ENCODE measurements at places on chromosomes 11 and 22.
A peak's percentile ranks its signal among the peaks of the same experiment; 100 is the strongest.

DNA sequence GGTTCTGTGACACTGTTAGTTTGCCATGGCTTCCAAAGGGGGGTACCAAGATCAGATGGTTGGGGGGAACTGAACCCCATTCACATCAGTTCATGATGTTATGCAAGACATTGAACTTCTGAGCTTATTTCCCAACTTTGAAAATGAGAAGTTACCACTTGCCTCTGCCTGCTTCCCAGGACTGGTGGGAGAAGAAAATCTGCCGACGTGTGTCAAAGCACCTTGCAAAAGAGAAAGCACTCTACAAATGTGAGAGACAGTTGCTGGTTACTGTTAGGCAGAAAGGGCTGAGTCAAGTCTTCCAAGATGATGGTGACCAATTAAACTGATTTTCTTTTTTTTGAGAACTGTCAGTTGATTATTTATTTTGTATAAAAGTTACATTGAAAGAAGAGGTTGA is 45.6 kb downstream of the SMCO4 start:
- no peak for DNase-seq

DNA sequence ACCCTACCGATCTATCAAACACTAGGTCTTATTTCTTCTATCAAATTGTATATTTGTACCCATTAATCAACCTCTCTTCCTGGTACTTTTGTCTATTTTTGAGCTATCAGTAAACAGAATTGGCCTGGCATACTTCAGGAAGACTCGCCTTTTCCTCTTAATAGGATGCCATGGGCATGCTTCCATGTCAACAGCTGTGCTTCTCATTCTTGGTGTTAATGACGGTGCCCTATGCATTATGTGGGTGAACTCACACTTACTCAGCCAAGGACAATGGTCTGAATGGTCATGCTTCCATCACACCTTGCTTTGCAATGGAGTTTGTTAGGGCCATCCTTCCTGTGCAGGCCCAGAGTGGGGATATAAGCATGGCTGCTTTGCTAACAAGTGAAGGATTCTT is 521.8 kb downstream of the MIAT start:
- no peak for DNase-seq

GRCh38 chr11:106461148-106461691 is 383.8 kb downstream of the AASDHPPT start:
- DNase-seq: no peak

DNA sequence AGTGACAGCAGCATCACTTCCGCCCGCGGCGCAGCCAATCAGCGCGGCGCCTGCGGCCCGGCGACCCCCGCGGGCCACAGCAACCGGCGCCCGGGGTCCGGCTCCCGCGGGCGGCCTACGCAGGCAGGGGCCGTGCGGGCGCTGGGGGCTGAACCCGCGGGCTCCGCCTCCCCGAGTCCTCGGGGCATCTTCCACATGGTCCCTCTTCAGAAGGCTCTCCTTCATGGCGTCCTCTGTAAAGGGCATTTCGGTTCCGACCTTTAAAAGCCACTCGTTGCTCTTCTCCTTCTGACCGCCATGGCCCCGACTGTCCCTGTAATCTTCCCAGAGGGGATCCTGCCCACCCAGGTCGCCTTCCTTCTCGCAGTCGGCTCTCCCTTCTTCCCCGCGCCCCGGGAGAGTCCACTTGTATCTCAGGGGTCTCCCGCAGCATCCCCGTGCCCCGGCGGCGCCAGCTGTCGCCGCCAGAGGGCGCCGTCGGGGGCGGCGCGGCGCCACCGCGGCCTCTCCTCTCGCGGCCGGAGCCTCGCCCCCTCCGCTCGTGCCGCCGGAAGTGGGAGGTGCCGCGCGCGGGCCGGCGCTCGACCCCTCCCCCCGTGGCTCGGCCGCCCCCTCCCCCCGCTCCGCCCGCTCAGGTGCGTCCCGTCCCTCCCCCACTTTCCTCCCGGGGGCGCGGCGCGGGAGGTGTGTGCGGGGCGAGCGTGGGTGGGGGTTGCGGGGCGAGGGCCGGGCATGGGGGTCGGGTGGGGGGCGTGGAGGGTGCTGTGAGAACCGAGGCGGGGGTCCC is at the start of gene RNF214:
RNF214 (plus strand) TSS at position 580 of the 787 bp plus-strand sequence. CDS start 1,602 bp downstream, outside the sequence.
- DNase-seq: peak; percentile 35

DNA sequence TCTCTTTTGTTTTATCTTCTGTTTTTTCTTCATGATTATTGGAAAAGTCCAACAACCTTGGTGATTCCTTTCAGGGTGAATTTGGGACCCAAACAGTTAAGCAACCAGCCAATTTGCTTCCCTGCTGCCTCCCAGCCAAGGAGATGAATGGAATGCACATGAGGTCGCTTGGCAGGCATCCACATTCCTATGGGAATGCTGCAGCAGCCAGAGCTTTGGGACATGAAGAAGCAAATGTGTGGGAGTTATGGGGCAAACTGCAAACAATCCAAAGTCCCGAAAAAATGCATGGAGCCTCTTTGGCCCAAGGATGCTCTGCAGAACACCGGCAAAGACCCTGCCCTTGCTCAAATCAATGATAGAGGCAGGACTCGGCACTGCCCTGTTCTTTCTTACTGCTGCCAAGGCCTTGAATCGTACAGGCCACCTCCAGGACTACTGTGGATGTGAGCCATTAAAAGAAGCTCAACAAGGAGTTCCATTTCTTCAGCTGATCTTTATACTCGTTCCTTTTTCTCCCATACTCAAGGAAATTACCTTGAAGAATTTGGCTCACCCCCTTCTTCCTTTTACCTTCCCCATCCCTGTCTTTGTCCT is 117.3 kb upstream of the TEAD1 start:
- no peak for DNase-seq

GRCh38 chr22:22474733-22475132 is 33.8 kb downstream of the ZNF280B start:
- no peak for DNase-seq

DNA sequence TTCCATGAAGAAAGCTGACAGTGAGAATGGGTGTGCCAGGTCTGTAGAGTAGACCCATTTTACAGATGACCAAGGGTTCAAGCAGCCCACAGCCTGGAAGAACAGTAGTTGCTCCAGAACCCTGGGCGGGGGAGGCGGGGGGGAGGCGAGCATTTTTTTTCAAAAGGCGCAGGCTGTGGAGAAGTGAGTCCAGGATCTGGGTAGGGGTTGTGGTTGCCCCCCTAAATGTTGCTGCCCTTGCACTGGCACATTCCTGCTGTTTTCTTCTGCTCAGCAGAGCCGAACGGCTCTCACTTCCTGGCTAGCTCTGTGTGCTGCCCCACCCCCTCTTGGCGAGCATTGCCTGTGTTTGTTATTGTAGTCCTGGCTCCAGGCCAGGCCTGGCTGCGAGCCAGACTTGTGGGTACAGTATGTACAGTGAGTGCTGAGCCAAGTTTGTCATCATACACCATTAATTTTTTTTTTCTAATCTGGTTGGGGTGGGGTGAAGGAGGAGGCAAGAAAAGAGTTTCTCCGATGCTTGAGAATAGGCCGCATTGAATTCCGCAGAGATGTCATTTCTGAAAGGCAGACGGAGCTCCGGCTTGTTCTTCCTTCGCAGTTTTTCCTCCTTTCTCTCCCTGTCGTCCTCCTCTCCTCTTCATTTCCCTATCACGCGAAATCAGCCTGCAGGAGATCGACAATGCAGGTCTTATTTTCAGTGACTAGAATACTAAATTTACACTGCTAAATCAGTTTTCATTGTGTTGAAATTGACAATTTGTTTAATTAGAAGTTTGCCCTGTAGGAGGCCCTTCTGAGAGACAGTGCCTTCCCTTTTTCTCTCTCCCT is 100.5 kb downstream of the ZBTB16 start:
- peak; percentile 65 for DNase-seq

- DNase-seq: no peak
Measured at GRCh38 chr22:49811020-49811791, 16.5 kb downstream of the BRD1 start.

DNA sequence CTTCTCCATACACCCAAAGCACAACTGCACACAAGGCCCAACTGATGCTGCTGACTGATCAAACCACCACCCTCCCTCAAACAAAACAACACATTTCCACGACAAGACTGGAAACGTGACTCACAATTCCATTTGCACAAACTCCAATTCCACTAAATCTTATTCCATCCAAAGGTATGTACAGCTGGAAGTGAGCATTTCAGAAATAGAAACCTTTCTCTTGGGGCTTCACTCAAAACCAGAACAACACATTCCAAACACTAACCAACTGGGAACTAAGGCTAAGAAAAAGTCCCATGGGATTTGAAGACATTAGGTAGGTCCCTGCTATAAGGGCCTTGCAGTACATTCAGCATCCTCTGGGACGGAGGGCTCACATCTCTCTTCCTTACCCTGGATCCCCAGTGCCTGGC is 19.6 kb downstream of the MORC2 start:
- no peak for DNase-seq

GRCh38 chr11:133982876-133983275 is 26.1 kb upstream of the IGSF9B start:
- no peak for DNase-seq

- no peak for DNase-seq
Measured at GRCh38 chr11:2863276-2863618, 22.3 kb downstream of the CDKN1C start.

DNA sequence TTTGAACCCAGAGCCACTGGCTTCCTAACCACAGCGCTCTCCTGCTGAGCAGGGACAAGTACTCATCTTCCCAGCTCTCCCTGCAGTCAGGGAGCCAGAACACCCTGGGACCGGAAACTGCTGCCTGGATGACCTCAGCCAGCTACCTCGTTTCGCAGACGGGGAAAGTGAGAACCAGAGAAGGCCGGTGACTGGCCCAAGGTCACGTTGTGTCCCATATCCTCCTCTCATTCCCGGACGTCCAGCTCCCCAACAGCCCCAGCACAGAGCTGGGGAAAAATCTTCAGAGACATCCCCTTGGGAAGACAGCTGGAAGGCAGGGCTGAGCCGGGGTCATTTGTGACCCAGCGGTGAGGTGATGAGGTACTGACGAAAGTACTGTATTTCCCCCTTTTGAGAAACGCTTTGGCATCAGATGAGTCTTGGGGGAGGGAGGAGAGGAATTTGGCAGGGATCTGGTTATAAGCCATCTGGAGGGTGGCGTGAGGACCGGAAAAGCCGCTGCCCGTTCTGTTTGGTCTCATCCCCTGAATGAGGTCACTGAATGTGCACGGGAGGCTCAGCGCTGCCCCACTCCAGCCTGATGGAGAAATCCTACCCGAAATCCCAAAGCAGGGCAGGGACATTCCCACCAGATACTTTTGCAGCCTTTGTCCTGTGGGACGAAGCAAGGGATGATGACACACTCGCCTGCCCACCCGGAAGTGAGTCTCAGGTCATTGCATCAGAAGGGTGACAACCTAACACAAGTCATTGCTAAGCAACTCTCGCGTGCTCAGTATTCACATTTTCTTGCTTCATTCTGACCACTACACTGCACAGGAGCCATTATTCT is 41.1 kb downstream of the LIF start:
- no peak for DNase-seq

Measured in activated naive CD8-positive, alpha-beta T cell treated with anti-CD3 and anti-CD28 coated beads, Interleukin-2, amount 50 U/mL, for 16 hours (primary cell).